ENCODE measurements at places on chromosomes 5 and 9. TPM values are rescaled to one million over a fixed set of nuclear protein-coding genes. Genes with fewer than 3 reads are reported as not detected.

GRCh38 chr9:16484180-16484579, 386.3 kb downstream of the BNC2 start:
- no peak overlapping the region for H3K27ac ChIP-seq
- no peaks in the 10 kb centered on the region for H3K27me3 ChIP-seq
- no peaks in the 10 kb centered on the region for H3K36me3 ChIP-seq

DNA sequence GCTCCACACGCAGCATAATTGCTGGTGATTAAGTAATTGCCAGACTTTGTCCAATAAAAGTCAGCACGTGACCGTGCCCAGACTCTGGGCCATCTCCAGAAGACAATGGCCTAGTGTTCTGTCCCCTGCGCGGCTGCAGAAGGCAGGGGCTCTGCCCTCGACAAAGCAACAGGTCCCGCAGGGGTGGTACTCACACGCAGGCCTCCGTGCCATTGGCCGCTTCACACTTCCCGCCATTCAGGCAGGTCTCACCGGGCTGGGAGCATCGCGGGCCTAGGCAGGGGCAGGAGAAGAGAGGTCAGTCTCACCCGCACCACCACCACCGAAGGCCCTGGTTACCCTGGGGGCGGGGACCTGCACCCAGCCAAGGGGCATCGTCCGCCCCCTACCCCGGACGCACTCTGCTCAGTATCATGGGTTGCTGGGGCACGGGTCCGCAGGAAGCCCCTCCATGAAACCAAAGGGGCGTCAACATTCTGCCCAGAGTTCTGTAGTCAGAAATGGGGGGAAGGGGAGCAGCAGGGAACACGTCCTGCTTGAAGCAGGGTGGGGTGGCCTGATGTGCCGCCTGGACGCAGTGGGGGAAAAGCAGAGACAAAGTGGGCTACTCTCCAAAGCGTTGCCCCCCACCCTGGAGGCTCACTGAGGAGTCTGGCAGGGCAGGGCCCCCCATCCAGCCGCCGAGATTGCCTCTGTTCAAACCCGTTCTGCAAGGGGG, 1.9 kb downstream of the NOTCH1 start:
- H3K36me3 ChIP-seq: peaks cover 31% of the 10 kb centered on the region
- no peaks in the 10 kb centered on the region for H3K27me3 ChIP-seq
- H3K27ac ChIP-seq: peak overlapping the region; percentile 97
- DNase-seq: no peak

DNA sequence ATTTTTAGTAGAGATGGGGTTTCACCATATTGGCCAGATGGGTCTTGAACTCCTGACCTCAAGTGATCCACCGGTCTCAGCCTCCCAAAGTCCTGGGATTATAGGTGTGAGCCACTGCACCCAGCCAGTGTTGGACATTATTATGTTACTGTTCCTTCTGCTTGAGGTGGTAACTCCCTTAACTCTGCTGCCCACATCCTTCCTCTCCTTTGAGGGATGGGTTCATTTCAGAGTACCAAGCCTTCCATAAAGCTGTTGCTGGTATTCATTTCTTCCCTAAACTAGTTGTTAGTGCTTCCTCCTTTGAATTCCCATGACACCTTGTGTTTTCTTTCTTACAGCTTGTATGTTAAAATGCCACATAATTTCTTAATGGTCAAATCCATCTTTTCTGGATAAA, 54.0 kb downstream of the CTNNA1 start:
- no peak for DNase-seq
- no peak overlapping the region for H3K4me3 ChIP-seq
- H3K27me3 ChIP-seq: no peaks in the 10 kb centered on the region
- no peak overlapping the region for H3K27ac ChIP-seq
- H3K36me3 ChIP-seq: no peaks in the 10 kb centered on the region
- H3K4me1 ChIP-seq: peaks cover 32% of the 10 kb centered on the region

GRCh38 chr9:117656002-117656401, 48.2 kb upstream of the TLR4 start:
- no peak overlapping the region for H3K27ac ChIP-seq
- H3K4me1 ChIP-seq: no peaks in the 10 kb centered on the region
- no peaks in the 10 kb centered on the region for H3K27me3 ChIP-seq
- DNase-seq: no peak
- no peaks in the 10 kb centered on the region for H3K36me3 ChIP-seq

- H3K4me1 ChIP-seq: no peaks in the 10 kb centered on the region
- H3K27me3 ChIP-seq: no peaks in the 10 kb centered on the region
- no peaks in the 10 kb centered on the region for H3K36me3 ChIP-seq
- no peak overlapping the region for H3K4me3 ChIP-seq
These were observed 348.8 kb downstream of the CWC27 start for GRCh38 chr5:65117525-65117924.

DNA sequence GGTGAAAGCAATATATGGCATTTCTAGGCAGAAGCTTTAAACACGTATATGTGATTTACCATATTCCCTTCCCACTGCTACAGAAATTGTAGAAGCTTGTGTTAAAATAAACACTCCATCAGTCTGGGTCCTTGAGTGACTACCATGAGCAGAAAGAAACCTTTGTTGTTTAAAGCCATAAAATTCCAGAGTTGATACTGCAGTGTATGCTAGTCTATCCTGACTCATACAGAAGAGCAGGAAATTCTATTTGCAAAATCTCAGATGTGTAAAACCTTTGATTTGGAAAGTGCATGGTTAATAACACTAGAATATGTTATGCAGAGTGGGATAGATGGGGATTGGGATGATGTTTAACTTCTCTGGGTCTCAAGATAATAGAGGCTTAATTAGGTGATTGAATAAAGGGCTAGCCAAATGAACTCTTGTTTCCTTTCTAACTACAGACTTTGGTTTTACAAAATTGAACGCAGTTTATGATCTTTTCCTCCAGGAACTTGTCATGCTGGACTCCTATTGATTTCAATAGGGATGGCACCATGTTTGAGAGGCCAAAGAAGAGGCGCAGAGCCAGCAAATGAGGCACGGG, 282.7 kb upstream of the VLDLR start:
- H3K36me3 ChIP-seq: no peaks in the 10 kb centered on the region
- no peak overlapping the region for H3K27ac ChIP-seq
- no peak for DNase-seq
- H3K4me1 ChIP-seq: no peaks in the 10 kb centered on the region
- no peaks in the 10 kb centered on the region for H3K27me3 ChIP-seq
- H3K4me3 ChIP-seq: no peak overlapping the region

DNA sequence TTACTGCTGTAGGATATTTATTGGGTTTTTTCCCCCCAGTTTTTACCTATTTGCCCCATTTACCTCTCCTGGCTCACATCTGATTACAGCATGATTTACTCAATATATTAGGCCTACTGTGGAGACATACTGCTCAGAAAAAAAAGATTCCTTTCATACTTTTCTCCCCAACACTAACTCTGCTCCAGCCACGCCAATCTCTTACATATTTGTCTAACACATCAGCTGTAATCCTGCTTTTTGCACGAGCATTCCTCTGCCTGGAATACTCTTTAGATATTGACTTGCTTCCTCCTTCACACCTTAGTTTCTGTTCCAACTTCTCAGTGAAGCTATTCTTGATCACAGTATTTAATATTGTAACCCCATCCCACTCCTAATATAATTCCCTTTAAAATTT, 158.1 kb upstream of the VCAN start:
- H3K4me3 ChIP-seq: no peak overlapping the region
- no peaks in the 10 kb centered on the region for H3K36me3 ChIP-seq
- no peaks in the 10 kb centered on the region for H3K4me1 ChIP-seq
- no peaks in the 10 kb centered on the region for H3K27me3 ChIP-seq

- H3K4me3 ChIP-seq: peak overlapping the region; percentile 45
- H3K36me3 ChIP-seq: peaks cover 14% of the 10 kb centered on the region
- peaks cover 12% of the 10 kb centered on the region for H3K27me3 ChIP-seq
- peaks cover 21% of the 10 kb centered on the region for H3K4me1 ChIP-seq
These were observed 511 bp downstream of the SEMA5A start for GRCh38 chr5:9545136-9545991.

DNA sequence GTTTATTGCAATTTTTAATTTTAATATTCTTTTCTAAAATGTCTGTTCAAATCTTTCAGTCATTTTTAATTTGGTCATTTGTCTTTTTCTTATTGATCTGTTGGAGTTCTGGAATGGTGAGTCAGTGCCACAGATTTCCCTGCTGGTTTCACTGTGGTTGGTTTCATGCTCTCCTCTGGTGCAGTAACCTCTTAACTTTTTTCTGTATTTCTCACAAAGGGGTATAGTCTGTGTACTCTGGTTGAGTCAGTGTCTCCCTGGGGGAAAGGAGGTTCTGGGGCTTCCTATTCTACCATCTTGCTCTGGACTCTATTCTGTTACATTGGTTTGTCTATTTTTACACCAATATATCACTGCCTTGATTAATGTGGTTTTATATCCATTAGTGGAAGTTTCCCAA, 178.8 kb downstream of the CSNK1G3 start:
- H3K4me1 ChIP-seq: no peaks in the 10 kb centered on the region
- DNase-seq: no peak
- no peaks in the 10 kb centered on the region for H3K27me3 ChIP-seq
- no peak overlapping the region for H3K4me3 ChIP-seq

GRCh38 chr5:5613261-5613990, 190.9 kb downstream of the ICE1 start:
- no peak overlapping the region for H3K27ac ChIP-seq
- no peak for DNase-seq
- H3K36me3 ChIP-seq: no peaks in the 10 kb centered on the region
- H3K27me3 ChIP-seq: no peaks in the 10 kb centered on the region

DNA sequence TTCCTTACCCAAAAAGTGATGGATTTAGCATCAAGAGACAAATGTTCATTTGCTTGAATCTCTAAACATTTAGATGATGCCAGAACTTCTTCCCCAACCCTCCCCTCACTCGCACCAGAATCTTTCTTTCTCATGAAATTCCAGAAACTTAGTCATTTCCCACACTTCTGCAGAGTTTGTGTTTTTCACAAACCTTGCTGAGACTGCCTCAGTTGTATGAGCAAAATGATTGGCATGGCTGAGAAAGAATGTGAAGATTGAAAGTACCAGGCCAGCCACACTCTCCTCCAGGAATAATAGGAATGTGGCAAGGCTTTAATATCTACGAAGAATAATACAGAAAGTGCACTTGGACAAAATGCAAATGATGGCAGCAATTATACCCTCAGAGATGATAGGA, 428.3 kb upstream of the CDH6 start:
- no peaks in the 10 kb centered on the region for H3K36me3 ChIP-seq
- H3K4me3 ChIP-seq: no peak overlapping the region
- no peaks in the 10 kb centered on the region for H3K4me1 ChIP-seq
- no peak overlapping the region for H3K27ac ChIP-seq

The PFN3 gene
- total RNA-seq: not detected

The EFCAB9 gene
- total RNA-seq: not detected

The ALDOB gene
- total RNA-seq: 0.59 TPM

The TLE1 gene
- 11.0 TPM for total RNA-seq
